ENCODE measurements at places on chromosomes 5 and 9.

- no peak for DNase-seq
Measured at GRCh38 chr5:60522292-60522905, 177.6 kb downstream of the DEPDC1B start.

DNA sequence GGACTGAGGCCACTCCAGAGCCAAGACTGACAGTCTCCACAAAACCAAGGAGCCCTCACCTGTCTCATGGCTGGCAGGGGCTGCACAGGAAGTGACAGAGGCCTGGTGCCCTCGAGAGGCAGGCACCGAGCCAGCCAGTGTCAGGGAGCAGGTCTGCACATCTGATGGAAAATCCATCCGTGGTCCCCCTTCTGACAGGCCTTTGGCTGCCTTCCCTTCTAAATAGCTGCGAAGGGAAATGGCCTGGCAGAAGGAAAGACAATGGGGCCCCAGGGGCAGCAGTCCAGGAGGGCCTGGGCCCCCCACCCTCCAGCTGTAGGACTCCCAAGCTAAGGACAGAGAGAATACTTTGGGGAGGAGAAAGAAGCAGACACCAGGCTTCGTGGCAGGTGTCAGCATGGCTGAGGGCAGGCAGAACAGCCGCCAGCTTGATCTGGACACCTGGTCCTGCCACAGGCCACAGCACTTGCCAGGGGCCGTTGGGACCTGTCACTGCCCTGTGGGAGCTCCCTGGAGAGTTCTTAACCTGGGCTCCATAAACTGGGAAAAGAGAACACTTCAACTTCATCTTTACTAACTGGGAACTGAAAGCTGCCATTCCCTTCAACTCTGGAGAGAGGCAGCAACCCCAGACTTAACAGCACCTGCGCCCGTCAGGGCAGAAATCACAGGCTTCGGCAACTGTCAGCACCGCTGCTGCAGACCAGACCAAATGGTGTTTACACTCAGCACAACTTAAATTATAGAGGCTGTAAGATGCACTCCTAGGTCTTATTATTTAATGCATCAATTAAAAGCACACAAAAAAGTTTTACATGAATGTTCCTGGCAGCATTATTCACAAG lies 22.0 kb downstream of the ADAMTS2 start:
- DNase-seq: no peak

DNA sequence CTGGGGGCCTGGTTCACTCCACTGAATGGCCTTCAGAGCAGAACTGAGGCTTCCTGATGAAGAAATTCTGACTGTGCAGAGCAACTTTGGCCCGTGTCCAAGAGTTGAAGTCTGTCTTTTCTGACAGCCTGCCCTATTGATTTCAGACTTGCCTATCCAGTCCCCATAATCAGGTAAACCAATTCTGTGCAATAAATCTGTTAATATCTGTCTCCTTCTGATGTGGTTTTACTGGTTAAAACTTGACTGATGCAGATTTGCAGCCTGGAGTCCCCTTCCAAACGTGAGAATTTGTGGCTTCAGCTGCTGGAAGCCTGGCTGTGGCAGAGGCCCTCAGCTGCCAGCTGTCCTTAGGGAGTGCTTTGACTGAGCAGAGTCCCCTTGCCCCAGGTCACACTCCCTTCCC lies 283.9 kb upstream of the ANKRD55 start:
- no peak for DNase-seq

GRCh38 chr5:84985148-84985547 lies 600.5 kb upstream of the EDIL3 start:
- DNase-seq: no peak

- DNase-seq: no peak
Measured at GRCh38 chr5:55472642-55473041, 62.1 kb downstream of the PLPP1 start.

DNA sequence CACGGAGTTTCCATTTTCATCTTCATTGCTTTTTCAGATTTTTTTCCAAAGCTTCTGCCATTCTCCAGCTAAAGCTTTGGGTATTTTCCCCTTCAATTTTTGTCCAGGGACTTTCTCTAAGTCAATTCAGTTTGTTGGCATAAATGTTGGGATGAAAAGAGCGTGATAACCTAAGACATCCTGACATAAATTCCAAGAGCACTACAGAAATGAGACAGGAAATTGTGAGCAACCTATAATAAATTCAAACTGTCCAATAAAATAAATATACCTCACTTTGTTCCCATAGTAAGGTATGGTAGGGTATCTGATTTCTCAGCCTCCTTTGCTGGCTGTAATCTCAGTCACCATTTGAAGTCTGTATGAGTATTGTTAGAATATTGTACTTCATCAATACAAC lies 8.4 kb downstream of the ADAMTSL1 start:
- no peak for DNase-seq

DNA sequence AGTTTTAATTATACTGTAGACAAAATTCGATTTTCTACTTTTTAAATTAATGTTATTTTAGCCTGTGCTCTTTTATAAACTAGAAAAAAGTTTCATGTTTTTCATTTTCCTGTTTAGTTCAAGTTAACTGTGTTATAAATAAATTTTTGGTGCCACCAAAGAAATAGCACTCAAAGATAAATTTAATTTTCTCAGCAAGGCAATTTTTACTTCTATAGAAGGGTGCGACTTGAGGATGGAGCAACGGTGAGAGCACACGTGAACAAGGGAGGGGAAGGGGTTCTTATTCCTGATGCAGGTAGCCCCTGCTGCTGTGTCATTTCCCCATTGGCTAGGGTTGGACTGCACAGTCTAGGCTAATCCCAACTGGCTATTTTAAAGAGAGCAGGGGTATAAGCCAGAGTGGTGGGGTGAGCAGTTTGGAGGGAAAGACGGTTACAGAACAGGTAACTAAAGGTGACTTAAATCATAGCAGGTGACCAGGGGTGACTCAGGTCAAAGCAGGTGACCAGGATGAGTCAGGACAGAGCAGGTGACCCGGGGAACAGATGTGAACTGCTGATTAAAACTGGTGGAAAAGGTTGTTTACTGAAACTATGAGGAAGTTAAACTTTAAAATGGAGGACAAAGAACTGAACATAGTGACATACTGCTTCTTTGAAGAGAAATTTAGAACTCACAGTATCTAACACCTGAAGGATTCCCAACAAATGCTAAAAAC lies 104.6 kb upstream of the GPBP1 start:
- no peak for DNase-seq

DNA sequence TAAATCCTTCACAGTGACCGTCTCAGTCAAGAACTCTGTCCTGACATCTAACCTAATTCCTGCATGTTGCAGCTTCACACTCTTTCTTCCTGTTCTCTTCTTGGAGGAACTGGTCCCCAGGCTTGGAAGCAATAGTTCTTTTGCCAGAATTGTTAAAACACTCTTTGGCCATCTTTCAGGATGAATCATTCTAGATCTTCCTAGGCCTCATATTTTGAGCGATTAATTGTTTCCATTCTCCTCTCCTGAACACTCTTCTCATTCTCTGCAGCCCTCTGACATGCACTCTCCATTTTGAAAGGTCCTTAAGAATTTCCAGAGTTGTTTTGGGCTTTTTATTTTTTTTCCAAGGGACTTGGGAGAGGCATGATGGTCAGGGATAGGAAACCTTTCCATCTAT lies 85.8 kb downstream of the FAM114A2 start:
- no peak for DNase-seq

- peak; percentile 7 for DNase-seq
Measured at GRCh38 chr9:108162664-108163063, 673.1 kb upstream of the KLF4 start.

DNA sequence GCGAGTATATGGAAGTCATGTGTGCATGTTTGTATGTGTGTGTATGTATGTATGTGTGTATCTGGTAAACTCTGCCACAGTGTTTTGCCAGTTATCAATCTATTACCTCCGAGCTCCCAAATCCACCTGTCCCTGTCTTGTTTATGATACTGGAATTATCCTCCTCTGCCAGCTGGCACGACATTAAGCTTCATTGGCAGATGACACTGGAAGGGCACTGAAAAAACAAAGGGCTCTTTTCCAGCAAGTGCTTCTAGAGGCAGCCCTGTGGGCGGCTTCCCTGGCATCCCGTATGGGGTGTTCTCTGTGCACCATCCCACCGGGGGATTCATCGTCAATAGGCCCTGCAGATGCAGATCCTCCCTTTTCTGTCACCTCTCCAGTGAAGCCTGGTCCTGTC lies 221.5 kb downstream of the MSX2 start:
- no peak for DNase-seq

GRCh38 chr9:130630506-130631330 lies 33.7 kb upstream of the PRDM12 start:
- DNase-seq: no peak

DNA sequence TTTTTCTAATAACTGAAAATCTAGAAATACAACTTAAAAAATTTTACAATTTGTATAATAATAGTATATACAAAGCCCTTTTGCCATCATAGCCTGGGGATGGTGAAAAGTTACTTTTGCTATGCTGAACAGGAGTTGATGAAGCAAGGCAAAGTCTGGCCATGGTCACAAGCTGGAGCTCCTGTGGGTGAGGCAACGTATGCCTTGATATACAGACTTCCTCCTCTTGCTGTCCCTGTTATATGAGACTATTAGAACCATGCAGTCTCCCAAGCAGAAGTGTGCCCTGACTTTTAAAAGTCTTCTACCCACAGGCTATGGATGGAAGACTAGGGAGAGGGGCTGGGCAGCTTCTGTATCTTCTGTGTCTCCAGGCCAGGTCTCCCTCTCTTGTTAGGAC lies 15.7 kb downstream of the FAM151B start:
- no peak for DNase-seq

- DNase-seq: no peak
Measured at GRCh38 chr9:16884373-16884772, 13.9 kb upstream of the BNC2 start.

DNA sequence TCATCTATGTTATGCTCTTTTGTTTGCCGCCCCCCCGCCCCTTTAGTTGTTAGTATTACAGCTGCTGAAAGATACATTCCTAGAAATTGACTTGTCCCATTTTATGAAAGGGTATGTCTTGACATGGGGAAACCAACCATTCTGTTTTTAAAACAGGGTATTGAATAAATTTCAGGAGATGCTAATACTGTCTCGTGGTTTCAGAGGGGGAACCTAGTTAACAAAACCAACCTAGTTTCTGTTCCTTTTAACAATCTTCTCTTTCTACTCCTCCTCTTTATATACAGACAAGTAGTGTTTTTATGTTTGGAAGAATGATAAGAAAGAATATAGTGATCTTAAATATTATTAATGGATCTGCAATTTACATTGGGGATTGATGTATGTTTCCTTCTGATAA lies 3.5 kb downstream of the PIP5K1B start:
- DNase-seq: no peak

DNA sequence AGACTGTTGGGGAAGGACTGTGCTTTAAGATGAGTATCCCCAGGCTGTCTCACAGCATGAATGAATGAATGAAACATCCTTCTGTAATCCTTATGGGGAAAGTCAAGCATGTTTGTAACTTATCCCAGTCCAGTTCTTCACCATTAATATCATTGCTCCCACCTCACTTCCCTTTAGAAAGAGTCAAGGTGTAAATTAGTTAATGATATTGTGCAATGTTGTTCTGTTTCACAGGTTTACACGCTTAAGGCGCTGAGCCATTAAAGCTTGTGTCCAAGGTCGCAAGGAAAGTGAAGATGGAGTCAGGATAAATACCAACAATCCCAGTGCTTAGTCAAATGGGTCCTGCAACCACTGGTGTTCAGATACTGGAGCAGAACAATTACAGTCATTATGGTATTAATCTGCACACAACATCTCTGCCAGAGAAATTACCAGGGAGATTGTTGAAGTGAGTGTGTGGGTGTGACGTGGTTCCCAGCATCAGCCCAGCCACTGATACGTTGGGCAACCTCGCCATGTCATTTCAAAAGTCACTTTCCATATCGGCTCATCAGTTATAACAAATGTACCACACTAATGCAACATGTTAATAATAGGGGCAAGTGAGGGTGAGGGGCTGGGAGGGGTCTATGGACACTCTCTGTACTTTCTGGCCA lies 1.5 kb upstream of the MYO10 start:
- DNase-seq: no peak

- peak; percentile 82 for DNase-seq
Measured at GRCh38 chr9:73780916-73781315, 629.3 kb downstream of the ANXA1 start.

GRCh38 chr9:18319918-18320445 lies 154.0 kb upstream of the ADAMTSL1 start:
- no peak for DNase-seq

DNA sequence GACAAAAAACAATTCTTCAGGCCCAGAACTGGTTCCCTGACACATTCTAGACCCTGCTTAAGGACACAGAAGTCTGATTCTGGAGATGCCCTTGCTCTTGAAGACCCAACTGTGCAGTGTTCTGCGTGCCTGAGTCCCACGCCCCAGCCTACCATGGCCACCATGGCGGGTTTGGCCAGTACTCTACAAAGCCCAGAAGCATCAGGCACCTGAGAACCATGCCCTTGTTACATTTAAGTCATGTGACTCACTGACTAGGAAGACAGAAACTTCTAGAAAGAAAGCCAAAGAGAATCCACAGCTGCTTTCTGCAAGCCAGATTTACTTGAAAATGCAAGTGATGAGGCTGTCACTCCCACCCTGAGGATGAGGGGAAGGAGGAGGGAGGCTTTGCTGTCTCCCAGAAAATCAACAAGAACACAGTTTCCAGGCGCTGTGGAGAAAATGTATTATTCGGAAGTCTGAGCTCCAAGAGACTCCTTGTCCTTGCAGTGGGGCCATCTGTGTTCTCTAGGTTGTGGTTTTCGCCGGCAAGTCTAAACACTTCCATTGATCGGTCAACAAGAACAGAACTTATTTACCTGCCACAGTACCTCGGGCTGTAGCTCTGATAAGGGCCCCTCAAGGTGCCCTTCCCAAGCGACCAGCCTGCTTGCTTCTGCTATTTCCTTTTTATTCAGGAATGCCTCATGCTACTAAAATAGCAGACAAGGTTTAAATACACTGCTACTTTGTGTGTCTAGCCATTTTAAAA lies 81.3 kb upstream of the DMRT1 start:
- no peak for DNase-seq

DNA sequence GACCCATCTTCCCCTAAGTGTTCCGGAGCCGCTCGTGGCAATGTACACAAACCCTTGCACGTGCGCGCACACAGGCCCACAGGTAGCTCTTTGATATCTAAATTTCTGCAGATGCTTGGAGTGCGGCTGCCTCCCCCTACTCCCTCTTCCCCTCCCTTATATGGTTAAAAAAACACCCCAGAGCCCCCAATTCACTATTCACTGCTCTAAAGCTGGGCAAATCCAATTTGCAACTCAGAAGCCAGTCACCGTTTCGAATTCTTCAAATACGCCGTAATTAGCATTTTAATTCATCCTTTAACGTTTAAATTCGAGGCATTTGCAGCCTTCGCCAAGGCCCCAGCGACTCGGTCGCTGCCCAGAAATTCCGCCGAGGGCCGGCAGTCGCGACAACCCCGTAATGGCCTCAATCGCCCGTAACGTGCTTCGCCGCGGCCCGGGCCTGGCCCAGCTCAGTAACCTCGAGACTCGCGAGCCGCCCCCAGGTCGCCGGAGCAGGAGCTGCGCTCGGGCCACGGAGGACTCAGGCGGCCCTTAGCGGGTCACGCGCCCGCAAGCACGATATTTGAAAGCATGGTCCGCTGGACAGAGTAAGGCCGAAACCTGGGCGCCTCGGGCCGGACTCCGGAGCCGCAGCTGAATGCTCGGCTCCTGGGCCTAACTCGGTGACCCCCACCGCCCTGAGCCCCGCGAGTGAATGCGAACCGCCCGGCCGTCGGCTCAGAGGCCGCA lies 1.3 kb downstream of the IRX2 start:
- DNase-seq: no peak
